ENCODE measurements at places on chromosomes 5 and 9. TPM values are rescaled to one million over a fixed set of nuclear protein-coding genes. Genes with fewer than 3 reads are reported as not detected.

The SPINK7 gene
- total RNA-seq, result not detected

The FBLL1 gene
- 4.3 TPM for total RNA-seq

The APBA1 gene
- total RNA-seq, result 4.0 TPM

The ISOC1 gene
- total RNA-seq, result 46.1 TPM
